ENCODE measurements at places on chromosomes 6 and 20. TPM values are rescaled to one million over a fixed set of nuclear protein-coding genes. Genes with fewer than 3 reads are reported as not detected.

DNA sequence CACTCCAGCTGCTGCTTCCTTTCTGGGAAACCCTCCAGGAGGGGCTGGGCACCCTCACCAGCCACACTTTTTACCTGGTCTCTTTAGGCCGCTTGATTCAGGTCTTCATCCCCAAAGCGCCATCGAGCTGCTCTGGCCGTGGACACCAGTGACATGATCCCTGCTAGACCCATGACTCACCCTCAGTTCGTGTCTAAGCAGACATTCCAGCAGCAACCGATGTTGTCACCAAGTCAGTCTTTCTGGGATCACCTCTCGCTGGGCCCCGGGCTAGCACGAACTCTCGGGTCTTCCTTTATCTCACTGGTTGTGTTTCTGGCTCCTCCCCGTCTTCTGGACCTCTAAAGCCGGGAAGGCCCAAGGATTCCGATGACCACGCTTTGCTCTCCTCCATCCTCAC is 43.0 kb upstream of the GPR31 start:
- H3K27me3 ChIP-seq = no peaks in the 10 kb centered on the region
- H3K4me3 ChIP-seq = no peak overlapping the region
- DNase-seq = no peak
- H3K4me1 ChIP-seq = no peaks in the 10 kb centered on the region
- H3K36me3 ChIP-seq = no peaks in the 10 kb centered on the region
- no peak overlapping the region for H3K27ac ChIP-seq

- H3K4me1 ChIP-seq = peaks cover 32% of the 10 kb centered on the region
- H3K4me3 ChIP-seq = no peak overlapping the region
- H3K27me3 ChIP-seq = no peaks in the 10 kb centered on the region
Observed at GRCh38 chr20:1825938-1826445, 69.2 kb upstream of the SIRPA start.

- no peak overlapping the region for H3K4me3 ChIP-seq
- H3K27me3 ChIP-seq = no peaks in the 10 kb centered on the region
- H3K4me1 ChIP-seq = no peaks in the 10 kb centered on the region
- no peak overlapping the region for H3K27ac ChIP-seq
- no peaks in the 10 kb centered on the region for H3K36me3 ChIP-seq
Observed at GRCh38 chr6:134138226-134138975, 86.0 kb upstream of the SLC2A12 start.

GRCh38 chr6:72704979-72705378 is 83.1 kb downstream of the KCNQ5 start:
- H3K4me1 ChIP-seq = no peaks in the 10 kb centered on the region
- no peak overlapping the region for H3K27ac ChIP-seq
- no peak overlapping the region for H3K4me3 ChIP-seq
- no peaks in the 10 kb centered on the region for H3K27me3 ChIP-seq
- H3K36me3 ChIP-seq = no peaks in the 10 kb centered on the region

GRCh38 chr6:108748959-108749358 is 99.3 kb upstream of the ARMC2 start:
- no peaks in the 10 kb centered on the region for H3K27me3 ChIP-seq
- no peak overlapping the region for H3K4me3 ChIP-seq
- H3K36me3 ChIP-seq = no peaks in the 10 kb centered on the region
- DNase-seq = no peak
- H3K4me1 ChIP-seq = peaks cover 21% of the 10 kb centered on the region
- no peak overlapping the region for H3K27ac ChIP-seq

DNA sequence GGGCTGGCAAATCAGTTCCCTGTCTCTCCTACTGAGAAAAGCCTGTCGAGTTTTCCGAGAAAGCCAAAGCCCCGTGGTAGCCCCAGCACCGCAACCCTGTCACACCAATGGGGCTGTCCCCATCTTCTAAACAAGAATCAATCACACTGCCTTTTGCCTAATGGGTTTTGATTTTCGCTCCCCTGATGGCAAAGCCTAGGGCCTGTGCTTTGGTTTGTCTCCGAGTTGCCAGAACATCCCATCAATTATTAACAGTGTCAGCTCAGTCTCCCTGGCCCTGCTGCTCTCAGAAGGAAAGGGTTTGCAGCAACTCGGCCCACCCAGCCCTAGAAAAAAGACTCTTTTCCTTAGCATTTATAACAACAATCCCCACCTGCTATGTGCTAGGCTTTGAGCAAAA is 4.2 kb downstream of the KCNB1 start:
- no peak for DNase-seq
- H3K4me3 ChIP-seq = no peak overlapping the region
- H3K4me1 ChIP-seq = peaks cover 20% of the 10 kb centered on the region
- H3K27ac ChIP-seq = no peak overlapping the region
- no peaks in the 10 kb centered on the region for H3K27me3 ChIP-seq

MCM3 gene
- total RNA-seq = 31.9 TPM

NMBR gene
- 5.6 TPM for total RNA-seq

CALHM5 gene
- total RNA-seq = 4.5 TPM

FAXC gene
- 11.7 TPM for total RNA-seq

PROKR2 gene
- 3.2 TPM for total RNA-seq
